Mesothelial cell of epicardium (in vitro differentiated cells): ENCODE measurements at places on chromosomes 1 and 21. TPM values are rescaled to one million over a fixed set of nuclear protein-coding genes. Genes with fewer than 3 reads are reported as not detected.
A peak's percentile ranks its signal among the peaks of the same experiment; 100 is the strongest.

Gene URB1
- 21.8 to 23.4 TPM (median 22.2 TPM) in 3 replicates for total RNA-seq

DNA sequence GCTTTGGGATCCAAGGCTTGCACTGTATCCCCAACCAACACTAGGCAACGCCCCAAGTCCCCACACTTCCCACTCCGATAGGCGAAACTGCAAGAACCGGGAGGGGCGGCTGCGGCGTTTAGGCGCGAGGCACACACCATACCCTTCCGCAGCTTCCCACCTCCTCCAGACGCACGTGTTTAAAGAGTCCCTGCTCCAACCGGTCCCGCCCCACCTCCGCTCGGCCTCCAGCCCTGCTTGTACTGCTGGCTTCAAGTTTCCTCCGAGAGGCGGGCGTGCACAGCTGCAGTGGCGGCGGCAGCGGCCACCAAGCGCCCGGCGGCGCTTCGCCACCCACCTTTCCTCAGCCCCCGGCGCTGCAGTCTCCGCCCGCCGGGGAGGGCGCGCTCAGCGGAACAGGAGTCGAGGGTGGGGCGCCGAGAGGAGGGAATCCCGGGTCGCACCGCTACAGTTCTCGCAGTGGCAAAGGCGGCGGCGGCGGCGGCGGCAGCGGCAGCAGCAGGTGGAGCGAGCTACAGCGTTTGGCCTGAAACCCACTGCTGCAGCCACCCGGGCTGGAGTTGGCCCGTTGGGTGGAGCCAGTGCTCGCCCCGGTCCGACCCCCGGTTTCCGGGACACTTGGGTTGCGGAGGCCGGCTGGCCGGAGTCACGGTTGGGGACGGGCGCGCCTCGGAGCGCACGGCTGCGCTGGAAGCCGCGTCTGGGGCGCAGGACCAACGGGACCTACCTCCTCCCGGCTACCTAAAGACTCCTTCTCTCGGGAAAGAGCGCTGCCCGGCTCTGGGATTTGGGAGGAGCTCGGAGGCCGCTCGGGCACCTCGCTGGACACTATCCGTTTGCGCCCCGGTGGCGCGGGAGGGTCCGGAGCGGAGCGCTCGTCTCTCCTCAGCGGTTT is at the start of gene CNIH3:
Gene CNIH3 (plus strand): TSS at position 457 of the 895 bp plus-strand sequence. CDS start 858 bp downstream, outside the sequence.
- H3K27ac ChIP-seq = no peak within 1 kb of the TSS
- H3K36me3 ChIP-seq = no peaks in the 10 kb centered on the region
- peaks cover 83% of the 10 kb centered on the region for H3K27me3 ChIP-seq
- DNase-seq = peak; percentile 69
- peak within 1 kb of the TSS; percentile 70 for H3K4me3 ChIP-seq

- no peak for DNase-seq
- H3K27ac ChIP-seq = no peak overlapping the region
- H3K36me3 ChIP-seq = peaks cover 2% of the 10 kb centered on the region
- H3K27me3 ChIP-seq = no peaks in the 10 kb centered on the region
- H3K4me1 ChIP-seq = peaks cover 33% of the 10 kb centered on the region
- H3K4me3 ChIP-seq = no peak overlapping the region
These were observed 2.0 kb upstream of the ATP13A2 start for GRCh38 chr1:17013491-17014320.

DNA sequence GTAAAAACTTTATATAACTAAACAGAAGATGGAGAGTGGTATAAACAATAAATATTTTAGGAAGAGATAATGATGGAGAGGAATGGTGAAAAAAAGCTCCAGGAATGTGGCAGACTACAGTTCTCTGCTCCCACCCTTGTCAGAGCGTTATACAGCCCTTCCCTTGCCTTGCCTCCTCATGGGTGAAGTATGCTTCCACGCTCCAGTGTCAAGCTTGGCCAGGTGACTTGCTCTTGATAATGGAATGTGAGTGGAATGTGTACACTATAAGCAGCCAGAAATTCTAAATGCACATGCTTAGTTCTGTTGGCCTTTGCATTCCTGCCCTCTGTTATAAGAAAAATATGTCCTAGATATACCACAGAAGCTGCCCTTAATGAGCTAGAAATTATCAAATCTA is 24.7 kb upstream of the POGK start:
- H3K27me3 ChIP-seq = peaks cover 11% of the 10 kb centered on the region
- no peak for DNase-seq
- H3K4me3 ChIP-seq = no peak overlapping the region
- H3K36me3 ChIP-seq = no peaks in the 10 kb centered on the region

GRCh38 chr1:225347123-225347683 is 80.6 kb downstream of the LBR start:
- no peak for DNase-seq
- H3K4me3 ChIP-seq = no peak overlapping the region
- no peaks in the 10 kb centered on the region for H3K4me1 ChIP-seq
- H3K36me3 ChIP-seq = peaks cover 16% of the 10 kb centered on the region
- no peaks in the 10 kb centered on the region for H3K27me3 ChIP-seq
